Substantia nigra (tissue), 51 donors: ENCODE measurements at places on chromosomes 2 and 18.

DNA sequence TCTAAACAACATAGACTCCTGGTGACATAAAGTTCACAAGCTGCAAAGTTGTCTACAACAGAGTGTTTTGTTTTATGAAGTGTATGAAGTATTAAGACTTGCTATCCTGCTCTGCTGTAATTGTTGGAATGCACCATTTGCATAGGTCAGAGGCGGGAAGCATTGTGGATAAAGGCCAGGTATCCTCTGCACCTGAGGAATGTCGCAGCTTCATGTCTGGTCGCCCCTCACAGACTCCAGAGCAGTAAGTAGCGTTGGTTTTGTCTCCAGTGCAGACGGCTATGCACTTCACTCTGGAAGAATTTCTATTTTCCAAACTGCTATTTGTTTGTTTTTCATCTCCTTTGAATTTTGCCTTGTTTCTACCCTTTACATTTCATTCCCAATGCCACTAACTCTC is 63.1 kb downstream of the UNC80 start:
- DNase-seq = no peak

- DNase-seq = no peak
Observed at GRCh38 chr2:105129722-105130232, 91.9 kb downstream of the MRPS9 start.

GRCh38 chr2:238897122-238897880 is 49.4 kb downstream of the TWIST2 start:
- DNase-seq = no peak

GRCh38 chr2:26522325-26522724 is 44.4 kb upstream of the OTOF start:
- no peak for DNase-seq

- no peak for DNase-seq
Observed at GRCh38 chr2:12592296-12592695, 124.4 kb upstream of the TRIB2 start.

- DNase-seq = peak; percentile 36
Observed at GRCh38 chr2:42568401-42569115, at the start of gene MTA3. MTA3 (plus strand) TSS chr2:42568632; CDS start chr2:42568746, 114 bp downstream.

- no peak for DNase-seq
Observed at GRCh38 chr2:8152392-8153257, 529.2 kb upstream of the ID2 start.

GRCh38 chr2:193332941-193333340 is 1138.2 kb upstream of the TMEFF2 start:
- no peak for DNase-seq

DNA sequence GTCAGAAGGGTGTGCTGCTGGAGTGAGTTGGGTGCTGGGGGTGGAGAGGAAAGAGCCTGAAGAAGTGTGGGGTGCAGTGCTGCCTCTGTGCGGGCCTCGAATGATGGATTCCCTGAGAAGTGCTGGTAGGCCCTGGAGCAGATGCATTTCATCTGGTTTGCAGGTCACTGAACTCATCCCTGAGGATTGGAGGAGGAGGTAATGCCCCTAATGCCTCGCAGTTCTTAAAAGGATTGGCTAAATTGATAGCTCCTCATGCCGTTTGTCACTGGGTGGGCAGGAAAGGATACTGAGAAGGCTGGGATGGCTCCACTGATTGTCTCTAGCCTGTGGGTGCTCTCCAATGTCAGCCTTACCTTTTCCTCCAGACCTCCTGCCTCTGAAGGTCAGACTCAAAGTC is 74.1 kb downstream of the CTIF start:
- DNase-seq = no peak

- DNase-seq = no peak
Observed at GRCh38 chr2:214730248-214730647, 79.2 kb downstream of the BARD1 start.

DNA sequence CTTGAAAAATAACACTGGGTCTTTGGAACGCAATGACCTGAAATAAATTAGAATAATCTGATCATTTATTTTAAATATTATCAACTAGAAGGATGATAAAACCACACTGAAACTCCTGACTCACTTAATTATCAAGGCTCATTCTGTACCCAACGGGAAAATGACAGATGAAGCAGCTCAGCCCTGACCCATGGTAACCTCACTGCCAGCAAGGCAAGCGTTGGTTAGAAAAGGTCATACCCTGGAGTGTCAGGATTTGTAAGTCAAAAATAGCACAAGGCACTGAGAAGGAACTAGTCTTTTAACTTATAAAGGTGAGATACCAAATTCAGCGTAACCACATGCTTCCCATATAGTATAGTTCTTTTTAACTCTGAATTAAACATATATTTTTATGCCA is 277.5 kb downstream of the ETAA1 start:
- DNase-seq = no peak

GRCh38 chr2:84865181-84865783 is 15.6 kb downstream of the TRABD2A start:
- DNase-seq = no peak

DNA sequence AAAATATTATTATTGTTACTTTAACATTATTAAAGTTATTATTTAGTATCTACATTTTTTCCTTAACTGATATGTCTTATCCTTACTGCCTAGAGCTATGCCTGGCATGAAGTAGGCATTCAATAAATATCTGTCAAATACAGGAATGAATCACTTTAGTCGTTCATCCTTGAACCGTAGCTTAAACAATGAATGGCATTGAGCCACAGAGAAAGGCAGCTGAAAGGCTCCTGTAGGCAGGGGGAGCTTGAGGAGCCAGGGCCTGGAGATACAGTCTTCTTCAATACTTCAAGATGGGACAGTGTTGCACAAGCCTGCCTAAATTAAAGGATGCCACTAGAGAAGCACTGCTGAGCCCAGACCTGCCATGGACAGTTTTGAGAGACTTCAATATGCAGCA is 22.5 kb downstream of the CYRIA start:
- DNase-seq = no peak

GRCh38 chr2:61266632-61267505 is 104.9 kb downstream of the C2orf74 start:
- DNase-seq = no peak

GRCh38 chr2:10983711-10984110 is 72.0 kb downstream of the KCNF1 start:
- DNase-seq = no peak

GRCh38 chr2:88897715-88898114 is 206.2 kb downstream of the RPIA start:
- peak; percentile 12 for DNase-seq

- DNase-seq = no peak
Observed at GRCh38 chr2:30362468-30363081, 84.5 kb upstream of the LCLAT1 start.

GRCh38 chr2:186220409-186220808 is 265.7 kb upstream of the ZC3H15 start:
- DNase-seq = no peak
